ENCODE measurements at places on chromosomes 3 and 15.
A peak's percentile ranks its signal among the peaks of the same experiment; 100 is the strongest.

DNA sequence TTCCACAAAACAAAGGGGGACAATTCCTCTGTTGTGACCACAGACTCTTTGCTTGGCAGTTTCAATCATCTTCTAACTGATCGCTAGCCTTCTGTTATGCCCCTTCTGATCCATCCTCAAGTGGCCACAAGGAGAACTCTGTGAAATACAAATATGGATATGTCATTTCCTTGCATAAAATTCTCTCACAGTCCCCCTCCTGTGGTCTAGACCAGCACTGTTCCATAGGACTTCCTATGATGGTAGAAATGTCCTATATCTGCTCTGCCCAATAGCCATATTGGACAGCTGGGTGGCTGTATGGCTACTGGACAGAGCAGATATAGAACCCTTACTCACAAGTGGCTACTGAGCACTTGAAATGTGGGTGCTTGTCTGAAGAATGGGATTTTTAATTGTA lies 25.9 kb upstream of the SNRK start:
- DNase-seq = no peak

DNA sequence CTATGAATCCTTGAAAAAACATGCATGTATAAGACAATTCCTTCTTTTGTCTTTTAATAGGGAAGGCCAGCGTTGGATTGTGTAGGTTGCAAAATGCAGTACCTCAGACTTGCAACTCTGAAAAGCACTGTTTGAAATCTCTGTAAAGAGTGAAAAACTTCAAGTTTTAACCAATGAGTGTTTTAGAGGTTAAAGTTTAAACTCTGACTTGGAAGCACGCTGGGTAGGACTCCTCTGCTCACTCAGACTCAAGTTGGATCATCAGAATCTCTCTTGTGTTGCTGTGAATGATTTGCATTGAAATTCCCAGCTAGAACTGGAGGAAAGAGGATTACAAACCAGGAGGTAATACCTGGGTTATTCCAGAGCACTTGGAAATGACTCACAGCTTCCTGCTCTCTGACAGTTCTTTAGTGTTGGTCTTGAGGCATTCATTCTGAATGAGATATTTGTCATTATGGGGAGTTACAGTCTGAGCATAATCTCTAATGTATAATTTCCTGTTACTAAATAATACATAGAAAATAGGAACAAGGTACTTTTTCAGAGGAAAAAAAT lies 49.1 kb downstream of the PLS1 start:
- DNase-seq = no peak

DNA sequence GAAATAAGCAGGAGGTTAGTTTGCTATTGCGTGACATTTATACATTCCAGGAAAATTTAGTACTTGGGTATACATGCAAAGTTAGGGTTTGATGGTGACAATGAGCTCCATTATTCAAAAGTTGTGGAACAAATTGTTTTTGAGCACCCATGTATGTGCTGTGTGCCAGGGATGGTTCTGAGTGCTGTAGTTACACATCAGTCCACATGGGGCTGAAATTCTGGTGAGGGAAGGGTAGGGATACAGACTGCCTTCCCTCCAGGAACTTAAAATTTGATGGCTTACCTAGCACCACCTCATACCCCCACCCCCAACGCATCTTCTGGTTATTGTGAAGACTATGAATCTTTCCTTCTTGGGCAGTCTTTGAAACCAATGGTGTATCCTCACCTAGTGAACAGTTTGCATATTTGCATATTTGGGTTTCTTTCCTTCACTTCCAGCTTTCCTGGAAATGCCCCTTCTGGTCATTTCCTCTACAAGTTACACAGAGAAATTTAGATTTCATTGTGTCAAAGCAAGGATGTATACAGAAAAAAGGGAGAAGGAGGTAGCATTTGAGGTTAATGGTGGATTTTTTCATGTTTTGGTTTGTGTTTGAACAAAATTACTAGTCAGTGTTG lies 222.0 kb upstream of the IL12A start:
- no peak for DNase-seq

DNA sequence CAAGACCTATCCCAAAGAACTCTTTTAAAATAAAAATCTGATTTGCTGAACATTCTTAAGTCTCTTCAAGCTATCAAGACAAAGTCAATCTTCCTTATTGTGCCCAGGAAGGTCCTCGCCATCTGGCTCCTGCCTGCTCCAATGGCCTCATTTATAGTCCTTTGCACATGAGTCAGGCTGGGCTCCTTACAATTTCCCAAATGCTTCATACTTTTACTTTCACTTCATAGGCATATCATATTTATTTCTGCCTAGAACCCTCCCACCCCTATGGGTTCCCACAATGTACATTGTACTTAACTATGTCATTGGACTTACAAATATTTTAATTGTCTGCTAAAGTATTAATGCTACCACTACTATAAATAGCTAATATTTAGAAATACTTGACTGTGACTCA lies 9.1 kb downstream of the THRB start:
- DNase-seq = no peak

- DNase-seq = no peak
Observed at GRCh38 chr3:11238060-11238459, 34.1 kb upstream of the ATG7 start.

- no peak for DNase-seq
Observed at GRCh38 chr3:32872487-32873382, 54.9 kb downstream of the TRIM71 start.

- DNase-seq = no peak
Observed at GRCh38 chr15:98746375-98747155, 98.2 kb downstream of the IGF1R start.

GRCh38 chr3:39101022-39101689 lies 6.3 kb downstream of the GORASP1 start:
- DNase-seq = no peak

DNA sequence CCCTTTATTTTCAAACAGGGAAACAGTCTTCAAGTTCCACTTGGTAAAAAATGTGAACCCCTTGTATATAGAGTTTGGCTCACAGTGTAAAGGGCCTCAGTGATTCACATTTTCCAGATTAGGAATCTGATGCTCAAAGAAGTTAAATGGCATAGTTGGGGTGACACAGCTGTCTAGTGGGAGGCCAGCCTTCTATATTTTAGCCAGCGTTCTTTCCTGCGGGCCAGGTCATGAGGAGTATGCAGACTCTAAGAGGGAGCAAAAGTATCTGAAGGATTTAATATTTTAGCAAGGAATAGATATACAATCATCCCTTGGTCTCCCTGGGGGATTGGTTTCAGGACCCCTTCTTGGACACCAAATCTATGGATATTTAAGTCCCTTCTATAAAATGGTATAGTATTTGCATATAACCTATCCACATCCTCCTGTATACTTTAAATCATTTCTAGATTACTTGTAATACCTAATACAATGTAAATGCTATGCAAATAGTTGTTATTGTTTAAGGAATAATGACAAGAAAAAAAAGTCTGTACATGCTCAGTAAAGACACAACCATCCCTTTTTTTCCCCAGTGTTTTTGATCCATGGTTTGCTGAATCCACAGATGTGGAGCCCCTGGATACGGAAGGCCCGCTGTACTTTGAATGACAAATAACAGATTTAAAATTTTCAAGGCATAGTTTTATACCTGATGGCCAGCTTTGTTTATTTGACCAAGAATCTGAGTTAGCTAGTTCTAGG lies 7.0 kb downstream of the B2M start:
- DNase-seq = no peak

DNA sequence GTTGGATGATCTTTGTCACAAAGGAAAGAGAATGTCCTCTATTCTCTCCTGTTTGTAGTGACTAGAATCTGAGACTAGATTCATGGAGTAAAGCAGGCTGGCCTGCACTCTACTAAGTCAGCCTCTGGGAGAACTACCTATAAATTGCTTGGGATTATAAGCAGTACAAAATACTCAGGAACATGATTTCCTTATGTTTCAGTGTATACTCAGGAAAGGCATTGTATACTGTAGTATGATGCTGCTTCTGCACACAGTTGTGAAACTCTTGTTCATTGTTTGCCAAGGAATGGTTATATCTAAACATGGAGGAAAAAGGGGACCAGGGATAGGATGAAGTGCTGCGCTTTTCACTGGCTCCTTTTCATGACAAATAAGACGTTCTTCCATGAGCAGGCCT lies 49.2 kb downstream of the OXSR1 start:
- DNase-seq = no peak

- no peak for DNase-seq
Observed at GRCh38 chr3:151816091-151816604, 2.2 kb downstream of the AADAC start.

DNA sequence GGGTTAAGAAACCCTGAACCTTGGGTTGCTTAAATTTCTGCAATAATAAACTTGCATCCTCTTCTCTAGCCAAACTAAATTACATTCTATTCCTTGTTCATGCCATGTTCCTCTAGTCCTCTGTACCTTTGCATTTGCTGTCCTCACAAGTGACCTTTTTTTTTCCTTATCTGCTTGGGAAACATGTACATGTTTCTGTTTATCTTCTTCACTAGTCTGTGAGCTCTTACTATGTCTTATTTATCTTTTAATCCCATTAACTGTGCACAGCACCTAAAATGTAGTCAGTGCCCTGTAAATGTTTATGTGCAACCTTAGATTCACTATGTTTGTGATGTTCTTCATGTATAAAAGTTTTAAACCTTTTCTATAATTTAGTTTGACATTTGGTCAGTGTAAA lies 61.9 kb downstream of the REC114 start:
- no peak for DNase-seq

GRCh38 chr3:178536211-178537079 lies at the start of gene KCNMB2:
TSS of gene KCNMB2 (plus strand) at chr3:178536436.
- DNase-seq = no peak

DNA sequence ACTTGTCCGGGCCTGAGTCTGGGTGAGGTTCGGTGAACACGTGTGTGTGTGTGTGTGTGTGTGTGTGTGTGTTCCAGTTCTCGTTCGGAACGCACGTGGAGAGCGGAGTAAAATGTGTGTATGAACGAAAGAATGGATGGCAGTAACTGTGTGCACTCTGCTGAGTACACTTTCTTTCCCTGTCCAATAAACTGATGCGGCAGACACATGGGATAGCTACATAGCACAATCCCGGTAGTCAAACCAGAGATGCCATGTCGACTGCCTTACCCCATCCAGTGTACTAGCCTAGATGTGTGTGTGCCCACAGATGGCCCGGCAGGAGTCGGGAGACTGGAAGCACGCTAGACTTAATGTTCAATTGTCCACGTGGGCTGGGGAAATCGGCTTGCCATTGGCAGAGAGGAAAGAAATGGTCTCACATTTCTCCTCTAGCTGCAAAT lies 507 bp upstream of the GOLIM4 start:
- DNase-seq = no peak

- DNase-seq = no peak
Observed at GRCh38 chr15:67815036-67815592, 10.2 kb upstream of the SKOR1 start.

- DNase-seq = no peak
Observed at GRCh38 chr3:87052499-87053260, 61.7 kb upstream of the VGLL3 start.

DNA sequence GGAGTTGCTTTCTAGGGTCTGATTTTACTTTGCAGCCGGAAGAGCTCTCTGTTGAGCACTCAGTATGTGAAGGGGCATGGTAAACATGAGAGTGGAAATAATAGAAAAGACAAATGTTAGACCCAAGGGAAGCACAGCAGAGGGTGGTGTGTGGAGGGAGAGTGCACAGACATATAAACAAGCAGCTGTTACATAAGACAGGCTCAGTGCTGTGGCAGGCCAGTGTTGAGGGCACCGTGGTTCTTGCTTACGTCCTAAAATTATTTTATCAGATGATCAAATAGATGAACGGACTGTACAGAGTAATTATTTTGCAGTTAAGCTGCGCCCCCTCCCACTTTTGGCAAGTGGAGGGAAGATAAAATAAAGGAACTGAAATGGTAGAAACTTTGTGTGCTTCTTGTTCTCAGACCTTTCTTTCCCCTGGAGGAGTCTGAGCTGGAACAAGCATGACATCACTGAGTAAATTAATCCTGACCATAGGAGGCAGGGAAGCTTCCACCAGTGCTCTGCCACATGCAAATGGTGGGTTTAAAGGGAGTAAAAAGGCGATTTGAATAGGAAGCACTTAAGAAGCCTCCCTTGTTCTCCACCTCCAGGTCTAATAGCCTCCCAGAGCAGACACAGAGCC lies 205.6 kb downstream of the IL20RB start:
- DNase-seq = no peak

GRCh38 chr15:99454941-99455788 lies 110.6 kb upstream of the MEF2A start:
- DNase-seq = no peak

DNA sequence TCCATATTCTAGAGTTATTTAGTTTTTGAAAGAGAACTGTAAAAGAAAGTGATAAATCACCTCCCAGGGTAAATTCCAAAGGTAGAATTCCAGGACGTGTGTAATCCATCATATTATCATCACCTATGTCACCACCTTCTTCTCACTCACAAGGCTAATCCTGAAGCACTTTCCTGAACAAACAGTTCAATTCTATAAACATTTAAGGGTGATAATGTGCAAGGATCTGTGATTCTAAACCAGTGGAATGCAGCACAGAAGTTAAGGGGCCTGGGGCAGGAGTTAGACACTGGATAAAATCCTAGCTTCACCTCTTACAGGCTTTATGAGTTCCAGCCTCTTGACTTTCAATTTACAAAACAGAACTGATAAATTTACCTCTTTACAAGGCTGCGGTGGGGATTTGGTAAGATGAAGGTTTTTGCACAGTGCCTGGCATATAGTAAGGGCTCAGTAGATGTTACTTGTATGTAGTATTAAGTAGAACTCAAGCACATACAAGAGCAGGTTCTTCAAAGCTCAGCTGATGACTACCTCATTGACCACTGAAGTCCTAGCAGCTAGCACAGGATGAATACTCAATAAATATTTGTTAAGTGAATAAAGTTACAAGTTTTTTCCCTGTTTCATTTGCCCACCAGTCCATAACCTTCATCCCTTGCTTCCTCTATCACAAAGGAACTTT lies 47.3 kb upstream of the CCDC80 start:
- DNase-seq = no peak

GRCh38 chr3:156742401-156742800 lies 68.0 kb downstream of the TIPARP start:
- peak; percentile 15 for DNase-seq

GRCh38 chr3:64595253-64595694 lies 92.5 kb downstream of the ADAMTS9 start:
- DNase-seq = no peak

Data from cerebellar nuclear complex (tissue), 1 donor.